Calu3 (cell line): ENCODE measurements at places on chromosomes 5 and 9. TPM values are rescaled to one million over a fixed set of nuclear protein-coding genes. Genes with fewer than 3 reads are reported as not detected.

NIPAL4 gene
- total RNA-seq = 2.7 and 3.2 TPM in 2 replicates

TAF1L gene
- total RNA-seq = not detected in 2 replicates

PCDHGA12 gene
- total RNA-seq = 2.1 and 2.9 TPM in 2 replicates

SLC6A3 gene
- not detected in 2 replicates for total RNA-seq

PCDHGA1 gene
- total RNA-seq = 0.29 TPM in 1 of 2 replicates, not detected in the other

TRPM3 gene
- total RNA-seq = not detected in 2 replicates
